Mammary epithelial cell (primary cell): ENCODE measurements at places on chromosomes 7 and 10. TPM values are rescaled to one million over a fixed set of nuclear protein-coding genes. Genes with fewer than 3 reads are reported as not detected.

- no peak for DNase-seq
Measured at GRCh38 chr7:44629829-44630522, 23.5 kb downstream of the OGDH start.

DNA sequence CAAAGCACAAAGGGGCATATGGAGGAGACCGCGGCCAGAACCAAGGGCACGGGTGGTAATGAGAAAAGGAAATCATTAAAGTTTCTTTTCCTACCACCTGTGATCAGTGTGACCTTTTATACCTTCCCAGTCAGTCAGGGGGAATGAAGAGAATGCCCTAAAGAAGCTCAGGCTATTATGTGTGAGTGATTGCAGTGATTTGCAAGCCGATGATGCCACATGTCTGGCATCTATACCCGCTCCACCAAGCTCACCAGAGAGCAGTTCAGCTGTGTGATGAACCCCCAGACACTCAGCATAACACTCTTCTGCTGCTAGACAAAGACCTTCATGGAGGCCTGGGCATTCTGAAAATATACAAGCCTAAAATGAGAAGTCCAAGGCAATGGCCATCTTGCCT is 106.2 kb upstream of the AGK start:
- no peak for DNase-seq

GHRHR gene
- polyA plus RNA-seq = not detected

AQP1 gene
- polyA plus RNA-seq = 0.05 TPM
